ENCODE measurements at places on chromosomes 3 and 15.

DNA sequence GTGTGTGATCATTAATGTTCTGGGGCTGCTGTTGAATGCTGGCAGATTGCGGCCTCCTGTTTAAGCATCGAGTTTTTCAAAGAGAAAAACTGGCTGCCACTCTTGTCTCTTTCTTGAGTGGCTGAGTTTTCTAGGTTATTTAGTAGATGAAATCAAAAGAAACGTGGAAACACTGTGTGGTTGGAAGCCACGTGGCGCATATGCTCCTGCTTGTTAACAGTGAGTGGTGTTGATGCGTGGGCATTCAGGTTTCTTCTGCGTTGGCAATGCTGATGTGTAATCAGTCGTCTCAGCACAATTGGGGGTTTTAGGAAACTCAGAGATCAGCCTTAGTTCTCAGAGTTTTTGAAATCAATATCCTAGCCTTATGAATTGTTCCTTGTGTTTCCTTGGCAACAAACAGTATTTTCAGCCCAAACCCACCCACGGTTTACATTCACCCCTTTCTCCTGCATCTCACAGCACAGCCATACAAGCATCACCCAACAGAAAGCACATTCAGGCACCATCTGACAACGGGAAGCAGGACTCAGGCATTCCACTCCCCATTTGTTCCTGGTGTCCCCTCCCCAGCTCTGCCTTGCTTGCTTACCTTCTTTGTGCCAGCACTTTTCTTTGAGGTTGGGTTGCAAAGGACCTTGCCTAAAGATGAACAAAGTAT, 74.7 kb downstream of the SEC22A start:
- DNase-seq: no peak

DNA sequence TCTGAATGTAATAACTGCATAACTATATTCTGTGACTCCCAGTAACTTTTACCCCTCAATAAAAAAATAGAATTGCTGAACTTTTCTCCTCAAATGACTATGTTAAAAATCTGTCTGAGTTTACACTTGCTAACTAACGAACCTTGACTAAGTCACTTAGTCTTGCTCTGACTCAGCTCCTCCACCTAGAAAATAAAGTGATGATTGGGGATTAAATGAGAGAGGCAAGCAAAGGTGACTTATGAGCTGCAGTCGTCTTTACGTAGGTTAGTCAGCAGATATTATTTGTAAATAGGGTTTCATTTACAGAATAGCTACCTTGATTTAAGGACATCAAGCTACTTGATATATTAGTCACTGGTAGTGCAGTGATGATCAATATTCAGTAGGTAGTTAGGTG, 476.9 kb downstream of the MECOM start:
- DNase-seq: no peak

GRCh38 chr3:158909870-158910269, 108.0 kb downstream of the MFSD1 start:
- no peak for DNase-seq

DNA sequence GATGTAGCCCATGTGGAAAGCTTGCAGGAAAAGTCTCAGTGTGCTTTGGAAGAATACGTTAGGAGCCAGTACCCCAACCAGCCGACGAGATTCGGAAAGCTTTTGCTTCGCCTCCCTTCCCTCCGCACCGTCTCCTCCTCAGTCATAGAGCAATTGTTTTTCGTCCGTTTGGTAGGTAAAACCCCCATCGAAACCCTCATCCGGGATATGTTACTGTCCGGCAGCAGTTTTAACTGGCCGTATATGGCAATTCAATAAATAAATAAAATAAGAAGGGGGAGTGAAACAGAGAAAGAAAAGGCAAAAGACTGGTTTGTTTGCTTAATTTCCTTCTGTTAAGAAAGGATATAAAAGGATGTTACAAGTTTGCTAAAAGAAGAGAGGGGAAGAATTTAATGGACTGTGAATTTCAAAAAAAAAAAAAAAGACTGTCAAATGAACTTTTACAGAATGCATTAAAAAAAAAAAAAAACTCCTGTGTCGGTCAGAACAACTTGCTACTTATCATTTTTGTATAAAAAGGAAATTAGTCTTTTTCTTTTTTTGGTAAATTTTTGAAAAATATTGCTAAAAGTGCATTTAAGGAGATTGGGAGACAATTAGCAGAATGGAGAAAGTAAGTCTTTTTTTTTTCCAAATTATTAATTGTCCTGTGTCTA, 7.0 kb downstream of the NR2F2 start:
- DNase-seq: no peak

- no peak for DNase-seq
Measured at GRCh38 chr3:168134931-168135330, 39.2 kb upstream of the GOLIM4 start.

DNA sequence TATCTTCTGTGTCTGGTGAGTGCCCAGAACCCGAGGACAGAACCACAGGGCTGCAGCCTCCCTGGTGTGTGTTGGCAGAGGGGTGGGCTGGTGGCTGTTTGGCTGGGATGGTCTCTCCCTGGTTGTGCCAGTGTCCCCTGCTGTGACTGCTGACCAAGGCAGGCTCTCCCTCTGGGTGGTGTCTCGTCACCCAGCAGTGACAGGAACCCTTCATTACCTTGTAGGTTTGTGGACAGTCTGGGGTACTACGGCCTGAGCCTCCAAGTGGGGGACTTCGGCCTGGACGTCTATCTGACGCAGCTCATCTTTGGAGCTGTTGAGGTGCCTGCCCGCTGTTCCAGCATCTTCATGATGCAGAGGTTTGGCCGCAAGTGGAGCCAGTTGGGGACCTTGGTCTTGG, 6.4 kb upstream of the SLC22A14 start:
- no peak for DNase-seq

GRCh38 chr3:136990826-136991225, 33.0 kb downstream of the IL20RB start:
- DNase-seq: no peak

- DNase-seq: no peak
Measured at GRCh38 chr3:18988614-18989229, 159.6 kb upstream of the KCNH8 start.

DNA sequence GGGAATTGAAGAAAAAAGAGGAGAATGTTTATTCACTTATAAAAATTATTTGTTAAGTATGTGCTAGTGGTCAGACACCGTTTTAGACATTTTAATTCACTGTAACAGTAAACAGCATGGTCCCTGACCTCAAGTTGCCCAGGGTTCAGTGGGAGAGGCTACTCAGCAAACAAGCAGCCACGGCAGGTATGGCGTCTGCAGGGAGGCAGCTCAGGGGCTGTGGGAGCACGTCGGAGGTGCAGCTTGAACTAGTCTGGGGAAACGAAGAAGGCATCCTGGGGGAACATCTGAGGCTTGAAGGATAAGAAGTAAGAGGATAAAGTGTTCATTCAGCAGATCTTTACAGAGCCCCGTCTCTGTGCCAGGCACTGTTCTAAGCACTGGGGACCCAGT, 66.0 kb downstream of the CRTC3 start:
- DNase-seq: no peak

DNA sequence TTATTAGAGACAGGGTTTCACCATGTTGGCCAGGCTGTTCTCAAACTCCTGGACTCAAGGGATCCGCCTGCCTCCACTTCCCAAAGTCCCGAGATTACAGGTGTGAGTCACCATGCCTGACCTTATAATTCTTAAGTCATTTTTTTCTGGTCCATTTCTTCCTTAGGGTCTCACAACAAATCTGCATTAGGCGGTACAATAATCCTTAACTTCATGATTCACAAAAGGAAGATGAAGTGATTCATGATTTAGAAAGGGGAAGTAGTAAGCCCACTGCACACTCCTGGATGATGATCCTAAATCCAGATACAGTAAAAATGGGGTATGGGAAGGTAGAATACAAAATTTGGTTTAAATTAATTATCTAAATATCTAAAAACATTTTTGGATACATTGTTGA, 45.0 kb upstream of the TKT start:
- no peak for DNase-seq

- DNase-seq: no peak
Measured at GRCh38 chr3:50612970-50613846, 1.6 kb upstream of the CISH start.

GRCh38 chr3:87805670-87806069, 253.1 kb downstream of the CGGBP1 start:
- DNase-seq: no peak

DNA sequence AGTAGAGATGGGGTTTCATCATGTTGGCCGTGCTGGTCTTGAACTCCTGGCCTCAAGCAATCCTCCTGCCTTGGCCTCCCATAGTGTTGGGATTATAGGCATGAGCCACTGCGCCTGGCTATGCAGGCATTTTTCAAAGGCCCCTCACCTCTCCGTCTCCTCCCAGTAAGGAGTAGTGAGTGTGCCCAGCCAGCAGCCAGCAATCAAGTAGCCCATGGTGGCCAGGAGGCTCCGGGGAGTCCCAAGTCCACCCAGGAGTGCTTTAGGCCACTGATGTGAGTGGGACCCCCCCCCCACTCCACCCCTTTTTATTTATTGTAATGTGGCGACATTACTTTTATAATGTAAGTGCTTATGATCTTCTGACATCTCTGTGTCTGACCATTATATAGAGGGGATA, 8.1 kb downstream of the ISG20 start:
- no peak for DNase-seq

GRCh38 chr15:95574053-95574452, 756.4 kb upstream of the NR2F2 start:
- DNase-seq: no peak

DNA sequence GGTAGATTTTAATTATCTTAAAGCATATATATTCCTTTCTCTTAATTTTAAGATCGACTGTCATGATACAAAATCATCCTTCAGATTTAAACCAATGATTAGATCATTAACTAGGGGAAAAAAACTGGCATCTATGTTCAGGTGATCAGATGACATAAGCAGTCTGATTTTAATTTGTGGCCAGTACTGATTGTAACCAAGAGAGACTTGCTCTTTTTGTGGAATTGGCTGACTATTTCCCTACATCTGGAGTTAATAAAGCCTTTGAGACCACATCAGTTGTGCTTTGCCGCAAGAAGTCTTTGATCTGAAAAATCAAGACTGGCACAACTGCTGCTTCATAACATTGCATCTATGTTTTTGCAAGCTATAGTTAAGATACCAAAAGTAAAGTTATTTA, 148.4 kb upstream of the CGNL1 start:
- no peak for DNase-seq

GRCh38 chr3:170724599-170725280, 138.9 kb upstream of the SLC7A14 start:
- DNase-seq: no peak

GRCh38 chr3:155895379-155895900, 25.0 kb downstream of the GMPS start:
- DNase-seq: no peak

- no peak for DNase-seq
Measured at GRCh38 chr3:177335728-177336127, 138.4 kb upstream of the TBL1XR1 start.

Measured in CD4-positive, alpha-beta T cell treated with Interleukin-6 for 4 hours (primary cell).